ENCODE measurements at places on chromosomes 12 and 14.

- no peak overlapping the region for H3K27ac ChIP-seq
- no peak for DNase-seq
- no peaks in the 10 kb centered on the region for H3K4me1 ChIP-seq
- no peak overlapping the region for H3K4me3 ChIP-seq
- no peaks in the 10 kb centered on the region for H3K27me3 ChIP-seq
- H3K36me3 ChIP-seq, result no peaks in the 10 kb centered on the region
These were observed 2.5 kb upstream of the CACNA2D4 start for GRCh38 chr12:1920971-1921370.

- peaks cover 53% of the 10 kb centered on the region for H3K27me3 ChIP-seq
- H3K4me1 ChIP-seq, result peaks cover 14% of the 10 kb centered on the region
- H3K4me3 ChIP-seq, result peak overlapping the region; percentile 51
- H3K36me3 ChIP-seq, result no peaks in the 10 kb centered on the region
These were observed 9.2 kb downstream of the EXOC3L4 start for GRCh38 chr14:103103461-103104388.

- 0 out of 2 replicates have a peak, but pooled peaks cover 3% of the 10 kb centered on the region for H3K4me1 ChIP-seq
- no peaks in the 10 kb centered on the region for H3K36me3 ChIP-seq
- no peak overlapping the region for H3K4me3 ChIP-seq
- H3K27ac ChIP-seq, result peak overlapping the region; percentile 40
These were observed 81.5 kb downstream of the ETV6 start for GRCh38 chr12:11731042-11731357.

GRCh38 chr12:6084261-6084968, 40.1 kb downstream of the VWF start:
- peak overlapping the region; percentile 63 for H3K27ac ChIP-seq
- H3K27me3 ChIP-seq, result no peaks in the 10 kb centered on the region
- DNase-seq, result peak; percentile 86
- H3K4me3 ChIP-seq, result no peak overlapping the region
- H3K36me3 ChIP-seq, result no peaks in the 10 kb centered on the region
- H3K4me1 ChIP-seq, result peaks cover 18% of the 10 kb centered on the region

DNA sequence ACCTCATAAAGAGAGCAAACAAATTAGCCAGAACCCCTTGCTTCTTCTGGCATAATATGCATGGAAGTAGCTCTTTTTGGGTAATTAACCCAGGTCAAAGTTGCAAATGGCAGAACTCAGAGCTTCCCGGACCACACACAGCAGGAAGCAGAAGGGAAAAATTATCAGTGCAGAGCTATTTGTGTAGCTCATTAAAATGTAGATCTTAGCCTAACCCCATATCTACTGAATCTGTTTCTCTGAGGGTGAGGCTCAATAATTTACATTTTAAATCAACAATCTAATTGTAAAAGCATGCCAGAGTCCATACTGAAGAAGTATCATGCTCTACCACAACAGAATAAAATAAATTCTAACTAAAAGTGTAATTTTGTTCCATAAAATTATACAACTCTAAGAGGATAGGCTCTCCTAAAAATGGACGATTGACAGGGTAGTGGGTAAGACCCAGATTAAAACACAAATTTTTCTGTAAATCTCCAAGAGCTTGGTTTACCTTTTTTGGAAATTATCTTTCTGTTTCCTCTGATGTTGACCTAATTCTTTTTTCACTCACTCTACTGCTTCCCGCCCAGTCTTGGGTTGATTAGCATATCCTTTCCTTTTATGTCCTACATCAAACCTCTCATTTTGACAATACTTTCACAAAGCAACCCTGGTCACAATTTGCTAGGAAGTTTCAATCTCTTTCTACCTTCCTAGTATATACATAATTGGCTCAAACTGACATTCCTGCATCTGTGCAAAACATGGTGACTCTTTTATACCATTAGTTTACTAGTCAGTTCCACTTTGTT, 213.3 kb upstream of the SLC16A7 start:
- no peaks in the 10 kb centered on the region for H3K36me3 ChIP-seq
- peak; percentile 30 for DNase-seq
- no peak overlapping the region for H3K4me3 ChIP-seq
- H3K4me1 ChIP-seq, result peaks cover 35% of the 10 kb centered on the region
